ENCODE measurements at places on chromosomes 1 and 21.

- DNase-seq, result no peak
These were observed 198.0 kb downstream of the GRIK1 start for GRCh38 chr21:29741761-29742160.

DNA sequence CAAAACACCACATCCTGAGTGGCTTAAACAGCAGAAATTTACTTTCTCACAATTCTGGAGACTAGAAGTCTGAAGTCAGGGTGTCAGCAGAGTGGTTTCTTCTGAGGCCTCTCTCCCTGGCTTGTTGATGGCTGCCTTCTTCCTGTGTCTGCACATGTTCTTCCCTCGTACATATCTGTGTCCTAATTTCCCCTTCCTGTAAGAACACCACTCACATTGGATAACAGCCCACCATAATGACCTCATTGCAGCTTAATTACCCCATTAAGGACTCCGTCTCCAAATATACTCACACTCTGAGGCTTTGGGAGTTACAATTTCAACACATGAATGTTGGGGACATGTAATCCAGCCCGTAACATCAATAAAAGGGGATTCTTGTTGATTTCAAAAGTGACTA lies 23.4 kb downstream of the C8A start:
- DNase-seq, result no peak

GRCh38 chr1:109214695-109215623 lies 1.2 kb downstream of the SARS1 start:
- no peak for DNase-seq

DNA sequence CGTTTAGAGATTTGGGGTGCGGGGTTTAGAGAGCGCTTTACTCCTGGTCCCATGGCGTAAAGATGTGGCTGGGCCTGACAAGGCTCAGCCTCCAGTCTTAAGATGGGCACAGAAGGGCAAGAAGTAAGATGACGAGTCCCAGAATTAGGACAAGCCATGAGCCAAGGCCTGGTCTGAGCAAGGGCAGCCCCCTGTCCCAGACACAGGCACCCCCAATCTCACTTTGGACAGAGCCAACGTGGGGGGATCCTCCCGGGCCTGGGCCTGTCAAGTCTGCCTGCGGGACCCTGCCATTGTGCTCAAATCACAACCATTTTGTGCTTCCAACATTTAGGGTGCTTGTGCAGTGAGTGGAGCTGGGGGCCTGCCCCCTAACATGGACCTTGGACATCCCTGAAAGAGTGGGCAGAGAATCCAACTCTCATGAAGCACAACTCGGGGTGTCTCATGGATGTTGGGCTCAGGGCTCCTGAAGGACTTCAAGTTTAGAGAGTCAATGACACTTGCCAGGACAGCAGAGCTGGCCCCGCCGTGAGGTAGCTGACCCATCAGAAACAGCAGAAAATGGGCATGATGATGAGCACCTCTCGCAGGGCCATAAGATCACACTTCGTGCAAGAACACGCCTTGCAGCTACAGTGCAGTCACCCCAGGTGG lies 52.6 kb downstream of the KIF21B start:
- no peak for DNase-seq

DNA sequence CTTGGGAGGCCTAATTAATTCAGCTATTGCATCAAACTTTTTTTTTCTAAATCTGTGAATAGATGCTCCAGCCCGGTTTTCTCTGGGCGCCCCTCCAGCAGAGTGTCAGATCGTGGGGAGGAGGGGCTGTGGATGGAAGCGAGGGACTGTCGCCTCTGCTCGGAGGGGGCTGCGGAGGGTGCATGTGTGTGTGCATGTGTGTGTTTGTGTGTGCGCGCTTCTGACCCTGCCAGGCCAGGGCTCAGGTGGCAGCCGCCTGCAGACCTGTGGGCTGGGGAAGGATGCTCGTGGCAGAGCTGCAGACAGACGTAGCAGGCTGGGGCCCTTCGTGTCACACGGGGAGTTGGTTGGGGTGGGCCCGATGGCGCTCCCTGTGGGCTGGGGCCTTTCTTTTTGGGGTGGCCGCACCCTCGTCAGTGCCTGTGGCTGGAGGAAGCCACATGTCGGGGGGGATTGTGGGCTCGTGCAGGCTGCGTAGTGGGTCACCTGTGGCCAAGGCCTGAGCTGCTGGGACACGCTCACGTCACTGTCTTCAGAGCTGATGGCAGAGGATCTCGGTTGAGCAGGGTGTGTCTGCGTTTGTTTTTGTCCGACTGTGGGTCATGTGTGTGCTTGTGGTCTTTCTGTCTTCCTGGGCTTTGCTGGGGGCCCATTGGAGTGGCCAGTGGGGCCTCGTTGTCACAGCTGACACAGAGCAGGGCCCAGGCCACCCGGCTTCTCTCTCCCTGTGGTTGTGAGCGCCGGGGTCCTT lies 2.8 kb downstream of the SKI start:
- no peak for DNase-seq

DNA sequence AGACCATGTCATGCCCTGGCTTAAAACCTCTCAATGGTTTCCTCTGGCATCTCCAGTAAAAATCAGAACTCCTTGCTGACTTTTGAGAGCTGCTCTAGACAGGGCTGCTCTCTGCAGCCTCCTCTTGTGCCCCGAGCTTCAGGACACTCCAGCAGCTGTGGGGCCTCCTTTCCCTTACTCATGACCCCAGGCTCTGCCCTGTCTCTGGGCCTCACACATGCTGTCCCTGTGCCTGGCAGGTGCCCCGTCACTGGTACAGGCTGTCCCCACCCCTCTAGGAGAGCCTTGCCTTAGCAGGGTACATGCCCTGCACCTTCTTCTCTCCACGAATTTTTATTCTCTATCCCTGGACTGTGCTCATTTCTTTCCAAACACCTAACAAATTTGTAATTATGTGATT lies 43.2 kb downstream of the HIVEP3 start:
- no peak for DNase-seq

DNA sequence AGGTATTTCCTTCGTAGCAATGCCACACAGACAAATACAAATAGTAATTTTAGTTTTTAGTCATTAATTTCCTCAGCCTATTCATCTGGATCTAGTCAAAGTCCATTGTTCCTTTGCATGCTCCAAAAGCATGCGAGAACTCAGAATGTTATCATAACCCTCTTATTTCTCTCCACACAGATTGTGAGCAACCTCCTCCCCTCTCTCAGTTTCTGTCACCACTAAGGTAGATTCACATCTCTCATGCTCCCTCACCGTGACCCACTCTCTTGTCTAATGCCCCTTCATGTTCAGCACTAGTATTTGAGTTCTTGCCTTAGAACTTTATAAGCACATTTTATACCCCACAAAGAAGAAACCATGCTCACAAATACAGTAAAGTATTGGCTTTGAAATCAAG lies 582.4 kb downstream of the PLA2G4A start:
- DNase-seq, result no peak

- no peak for DNase-seq
These were observed 13.9 kb downstream of the IL6R start for GRCh38 chr1:154418923-154419619.

GRCh38 chr1:55153031-55153430 lies 62.1 kb downstream of the USP24 start:
- no peak for DNase-seq

DNA sequence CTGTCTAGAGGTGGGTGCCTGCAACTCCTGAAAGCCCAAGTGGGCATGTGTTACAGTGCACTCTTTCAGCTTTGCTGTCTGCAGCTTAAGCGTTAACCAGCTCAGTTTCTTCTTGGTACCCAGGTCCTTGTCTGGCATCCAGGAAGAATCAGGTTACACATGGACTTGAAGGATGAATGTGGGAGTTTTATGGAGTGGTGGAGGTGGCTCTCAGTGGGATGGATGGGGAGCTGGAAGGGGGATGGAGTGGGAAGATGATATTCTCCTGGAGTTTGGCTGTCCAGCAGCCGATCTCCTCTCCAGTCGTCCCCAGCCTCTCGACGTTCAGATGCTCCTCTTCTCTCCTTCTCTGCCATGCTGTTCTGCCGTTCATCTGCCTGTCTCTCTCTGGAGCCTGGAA lies 9.4 kb downstream of the METTL18 start:
- DNase-seq, result no peak

DNA sequence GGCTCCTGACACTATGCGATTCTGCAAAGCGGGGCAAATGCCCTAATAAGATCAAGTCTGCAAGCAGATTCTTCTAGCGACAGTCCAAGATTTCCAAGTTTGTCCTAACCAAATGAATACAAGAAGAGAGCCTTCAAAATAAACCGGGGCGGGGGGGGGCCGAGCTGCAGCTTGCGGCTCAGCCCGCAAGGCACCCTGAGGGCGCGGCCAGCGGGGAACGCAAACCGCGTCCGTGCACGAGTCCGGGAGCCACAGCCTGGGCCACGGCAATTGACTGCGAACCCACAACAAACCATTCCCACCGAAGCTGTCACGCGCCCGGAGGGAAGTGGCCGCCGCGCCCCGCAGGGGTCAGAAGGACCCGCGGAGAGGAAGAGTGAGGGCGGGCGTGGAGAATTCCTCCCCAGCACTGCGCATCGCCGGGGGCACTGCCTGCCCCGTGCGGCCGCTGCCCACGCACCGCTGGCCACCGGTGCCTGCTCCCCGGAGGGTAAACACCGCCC lies 687 bp downstream of the TGFBR3 start:
- no peak for DNase-seq

GRCh38 chr1:234564035-234565029 lies 45.6 kb downstream of the IRF2BP2 start:
- no peak for DNase-seq

- no peak for DNase-seq
These were observed 195.1 kb downstream of the PTPRC start for GRCh38 chr1:198833706-198834503.

DNA sequence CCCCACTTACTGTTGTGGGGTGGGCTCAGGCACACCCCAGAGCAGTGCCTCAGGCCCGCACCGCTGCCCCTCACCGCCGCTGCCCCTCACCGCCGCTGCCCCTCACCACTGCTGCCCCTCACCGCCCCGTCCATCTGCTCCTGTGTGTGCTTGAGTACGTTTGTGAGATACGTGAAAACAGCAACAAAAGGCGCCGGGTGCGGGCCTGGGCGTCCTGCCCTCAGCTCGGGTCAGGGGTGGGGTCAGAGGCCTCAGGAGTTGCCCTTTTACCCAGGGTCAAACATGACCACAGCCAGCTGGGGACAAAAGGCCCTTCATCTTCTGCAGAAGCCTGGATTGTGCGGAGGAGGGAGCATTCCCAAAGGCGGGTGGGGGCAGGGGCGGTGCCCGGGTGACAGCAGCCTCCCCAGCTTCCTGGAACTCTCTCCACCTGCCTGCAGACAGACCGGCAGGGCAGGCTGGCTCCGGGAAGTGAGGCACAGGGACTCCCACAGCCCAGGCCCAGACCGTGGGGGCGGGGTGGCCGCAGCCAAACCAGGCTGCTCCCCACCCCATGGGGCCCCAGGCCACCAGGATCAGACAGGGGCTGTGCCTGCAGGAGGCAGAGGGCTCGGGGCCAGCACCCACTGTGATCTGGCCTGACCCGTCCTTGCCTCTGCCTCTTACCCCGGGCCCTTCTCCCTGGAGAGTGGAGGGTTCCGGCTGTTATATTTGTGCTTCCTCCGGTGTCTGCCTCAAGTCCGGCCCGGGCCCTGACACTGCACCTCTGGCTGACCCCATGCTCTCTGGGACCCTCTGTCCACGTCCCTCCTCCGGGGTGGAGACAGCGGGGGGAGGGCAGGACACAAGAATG lies 2.3 kb upstream of the VWA1 start:
- DNase-seq, result no peak

GRCh38 chr1:215407575-215407974 lies 159.5 kb upstream of the KCTD3 start:
- no peak for DNase-seq
